ENCODE measurements at places on chromosomes 1 and 21.

DNA sequence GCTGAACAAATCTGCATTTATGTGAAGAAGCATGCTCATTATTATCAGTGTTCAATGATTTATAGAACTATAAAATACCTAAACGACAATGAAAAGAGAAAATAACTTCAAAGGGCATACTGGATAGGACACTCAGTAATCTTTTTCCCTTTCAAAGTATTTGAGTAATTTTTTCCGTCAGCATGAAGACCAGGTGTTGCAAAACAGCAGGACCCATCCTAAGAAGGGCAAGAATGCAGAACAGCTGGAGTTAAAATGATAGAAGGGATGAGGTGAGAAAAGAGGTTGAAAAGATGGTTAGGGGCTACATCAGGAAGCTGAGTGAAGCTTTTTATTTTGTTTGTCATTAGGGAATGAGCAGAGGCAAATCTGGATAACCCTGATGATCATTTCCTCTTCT is 7.1 kb upstream of the RGS18 start:
- DNase-seq: no peak

DNA sequence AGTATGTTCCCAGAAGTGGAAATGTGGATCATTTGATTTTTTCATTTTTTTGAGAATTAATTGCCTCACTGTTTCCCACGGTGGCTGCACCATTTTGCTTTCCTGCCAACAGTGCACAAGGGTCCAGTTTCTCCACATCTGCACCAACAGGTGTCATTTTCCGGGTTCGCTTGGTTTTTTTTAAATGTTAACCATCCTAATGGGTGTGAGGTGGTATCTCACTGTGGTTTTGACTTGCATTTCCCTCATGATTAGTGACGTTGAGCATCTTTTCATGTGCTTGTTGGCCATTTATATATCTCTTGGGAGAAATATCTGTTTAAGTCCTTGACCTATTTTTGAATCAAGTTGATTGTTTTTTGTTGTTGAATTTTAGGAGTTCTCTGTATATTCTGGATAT is 3.0 kb downstream of the COL6A2 start:
- no peak for DNase-seq

GRCh38 chr1:97726386-97726785 is 194.4 kb downstream of the DPYD start:
- no peak for DNase-seq

GRCh38 chr1:210232511-210233215 is at the start of gene SERTAD4:
SERTAD4 (plus strand) TSS chr1:210232796; CDS start chr1:210237961, 5,165 bp downstream.
- peak; percentile 41 for DNase-seq

DNA sequence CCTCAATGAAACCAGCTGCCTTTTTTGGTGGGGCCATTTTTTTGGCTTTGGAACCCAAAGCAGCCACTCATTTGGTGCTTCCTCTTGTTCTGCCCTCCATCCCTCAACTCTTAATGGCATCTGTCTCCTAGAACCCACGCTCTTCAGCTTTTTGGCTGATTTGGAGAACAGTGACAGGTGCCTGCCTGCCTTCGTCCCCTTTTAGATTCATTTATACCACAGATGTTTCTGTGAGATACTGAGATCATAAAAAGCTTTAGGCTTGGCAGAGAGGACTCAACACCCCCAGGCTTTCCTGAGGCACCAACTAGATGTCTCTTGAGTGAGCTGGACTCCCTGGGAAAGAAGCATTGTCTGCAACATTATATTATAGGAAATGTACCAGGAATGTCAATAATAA is 20.4 kb upstream of the YTHDF2 start:
- no peak for DNase-seq

DNA sequence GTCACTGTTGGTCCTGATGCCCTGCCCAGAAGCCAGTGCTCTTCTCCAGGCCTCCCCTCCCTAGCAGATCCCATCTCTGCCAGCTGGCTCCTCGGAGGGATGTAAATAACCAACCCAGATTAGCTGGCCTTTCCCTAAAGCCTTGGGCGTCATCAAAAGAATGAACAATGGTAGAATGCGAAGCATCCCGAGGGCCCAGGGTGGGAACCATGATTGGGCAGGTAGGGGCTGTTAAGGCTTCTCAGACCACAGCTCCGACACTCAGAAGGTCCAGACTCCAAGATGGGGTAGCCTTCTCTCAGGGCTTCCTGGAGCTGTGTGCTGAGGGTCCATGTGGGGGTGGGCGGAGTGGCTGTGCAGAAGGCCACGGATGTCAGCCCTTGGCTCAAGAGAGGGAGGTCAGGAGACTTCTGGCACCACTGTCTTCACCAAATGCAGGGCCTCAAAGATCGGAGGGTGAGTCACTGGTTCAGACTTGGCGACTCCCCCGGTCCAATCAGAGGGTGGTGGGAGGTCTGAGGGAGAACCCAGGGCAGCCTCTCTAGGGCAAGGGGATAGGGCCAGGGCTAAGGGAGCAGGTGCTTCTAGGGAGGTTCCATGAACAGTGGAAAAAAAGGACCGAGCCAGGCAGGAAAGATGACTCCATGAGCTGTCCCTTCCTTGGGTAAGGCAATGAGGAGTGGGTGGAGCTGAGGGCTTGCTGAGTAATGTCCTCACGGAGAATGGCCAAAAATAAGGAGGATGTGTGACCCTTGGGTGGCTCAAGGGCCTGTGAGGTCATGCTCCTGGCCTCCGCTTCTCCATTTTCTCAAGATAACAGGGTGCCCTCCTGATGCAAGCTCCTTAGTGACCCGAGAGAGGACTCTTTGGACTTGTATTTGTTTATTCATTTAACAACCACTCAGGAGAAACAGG is 58.4 kb upstream of the EPS8L3 start:
- DNase-seq: no peak

DNA sequence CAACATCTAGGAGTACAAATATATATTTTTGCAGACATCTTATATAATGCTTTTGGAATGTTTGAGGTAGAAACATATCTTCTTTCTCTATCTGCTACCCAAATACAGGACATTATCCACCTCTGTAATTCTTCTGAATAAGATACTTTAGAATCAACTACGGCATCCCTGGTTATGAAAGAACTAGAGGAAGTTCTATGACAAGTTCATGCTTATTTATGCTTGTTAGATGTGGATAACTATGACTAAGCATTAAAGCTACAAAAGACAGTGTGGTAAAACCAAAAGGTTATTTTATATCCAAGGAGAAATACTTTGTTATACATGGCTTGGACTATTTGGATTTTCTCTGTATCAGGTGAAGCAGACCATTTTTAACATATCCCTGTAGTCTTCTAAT is 894.0 kb downstream of the KCNT2 start:
- no peak for DNase-seq

- DNase-seq: peak; percentile 45
These were observed 2.2 kb downstream of the PAQR6 start for GRCh38 chr1:156245451-156246232.

GRCh38 chr1:1966071-1966740 is 37.4 kb downstream of the CFAP74 start:
- no peak for DNase-seq

GRCh38 chr1:231724876-231725647 is 98.5 kb downstream of the DISC1 start:
- no peak for DNase-seq

DNA sequence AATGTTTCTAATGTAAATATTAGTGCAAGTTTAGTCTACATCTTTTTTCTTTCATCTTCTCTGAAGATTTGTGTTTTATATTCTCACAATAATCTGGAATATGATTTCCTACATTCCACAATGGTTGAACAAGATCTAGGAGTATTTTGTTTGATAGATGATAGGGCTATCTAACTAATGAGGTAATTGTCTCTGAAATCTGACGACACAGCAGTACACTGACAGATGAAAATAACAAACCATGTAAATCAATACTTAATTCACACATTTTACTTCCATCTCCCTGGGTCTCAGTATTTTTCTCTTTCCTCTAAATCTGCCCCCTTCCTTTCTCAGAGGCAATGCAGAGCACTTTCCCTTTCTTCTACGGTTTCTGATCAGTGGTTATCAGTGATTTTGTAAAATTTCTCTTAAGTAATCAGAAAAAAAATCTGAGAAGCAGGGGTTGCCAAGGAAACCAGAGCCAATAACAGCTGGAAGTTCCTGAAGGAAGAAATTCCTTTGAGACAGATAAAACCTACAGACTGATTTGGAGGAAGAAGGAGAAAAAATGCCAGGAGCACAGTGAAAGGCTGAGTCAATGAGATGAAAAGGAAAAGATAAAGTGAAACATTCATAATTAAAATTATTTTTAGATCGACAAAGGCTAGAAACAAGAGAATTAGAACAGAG is 7.3 kb upstream of the ANKRD13C start:
- no peak for DNase-seq

DNA sequence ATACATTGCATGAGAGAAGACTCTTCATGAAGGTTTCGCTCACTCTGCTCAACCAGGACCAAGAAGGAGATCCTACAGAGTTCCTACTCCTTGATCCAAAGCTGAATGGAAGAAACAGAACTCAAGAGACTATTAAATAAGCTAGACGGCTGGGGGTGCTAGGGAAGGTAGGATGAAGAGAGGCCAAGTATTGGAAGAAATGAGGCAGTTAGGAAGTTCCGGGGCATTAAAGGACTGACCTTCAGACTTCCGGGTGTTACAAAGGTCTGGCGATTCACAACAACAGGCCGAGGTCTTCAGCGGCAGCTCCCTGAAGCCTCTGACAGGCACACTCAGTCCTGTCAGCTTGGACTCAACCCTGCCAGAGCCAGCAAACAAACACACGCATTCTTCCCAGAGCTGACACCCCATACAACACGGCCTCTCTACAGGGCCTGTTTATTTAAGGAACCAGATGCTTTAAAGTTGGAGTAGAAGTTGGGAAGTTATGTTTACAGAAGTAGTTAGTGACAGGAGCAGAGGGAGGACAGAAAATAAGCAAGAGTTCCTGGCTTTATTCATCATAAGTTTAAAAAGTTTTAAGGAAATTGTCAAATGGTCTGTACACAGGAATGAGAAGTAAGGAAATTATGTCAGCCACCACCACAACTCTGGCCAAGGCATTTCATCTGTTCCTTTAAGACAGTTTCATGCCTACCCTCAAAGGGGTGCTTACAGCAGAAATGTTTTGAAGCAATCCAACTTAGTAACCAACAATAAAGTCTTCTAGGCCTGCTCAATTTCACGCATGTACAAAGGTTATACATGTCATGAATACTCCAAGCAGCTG is 4.7 kb downstream of the SORT1 start:
- no peak for DNase-seq

DNA sequence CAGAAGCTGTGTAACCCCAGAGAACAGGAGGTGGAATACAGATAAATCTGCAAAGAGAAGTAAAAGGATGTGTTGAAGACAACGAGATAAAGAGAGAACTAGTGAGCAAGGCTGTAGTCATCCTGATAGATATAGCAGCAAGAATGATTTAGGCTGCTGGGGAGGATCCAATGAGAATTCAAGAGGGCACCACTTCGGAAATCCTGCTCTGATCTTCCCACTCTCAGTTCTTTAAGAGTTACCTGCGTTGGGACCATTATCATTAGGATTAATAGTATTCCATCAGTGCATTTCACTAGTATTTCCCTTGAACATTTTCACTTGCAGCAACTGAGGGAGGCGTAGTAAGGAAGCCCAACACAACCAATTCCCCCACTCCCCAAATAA is at the start of gene BRINP3:
TSS of gene BRINP3 (minus strand) at position 103 of the 387 bp plus-strand sequence.
- no peak for DNase-seq

DNA sequence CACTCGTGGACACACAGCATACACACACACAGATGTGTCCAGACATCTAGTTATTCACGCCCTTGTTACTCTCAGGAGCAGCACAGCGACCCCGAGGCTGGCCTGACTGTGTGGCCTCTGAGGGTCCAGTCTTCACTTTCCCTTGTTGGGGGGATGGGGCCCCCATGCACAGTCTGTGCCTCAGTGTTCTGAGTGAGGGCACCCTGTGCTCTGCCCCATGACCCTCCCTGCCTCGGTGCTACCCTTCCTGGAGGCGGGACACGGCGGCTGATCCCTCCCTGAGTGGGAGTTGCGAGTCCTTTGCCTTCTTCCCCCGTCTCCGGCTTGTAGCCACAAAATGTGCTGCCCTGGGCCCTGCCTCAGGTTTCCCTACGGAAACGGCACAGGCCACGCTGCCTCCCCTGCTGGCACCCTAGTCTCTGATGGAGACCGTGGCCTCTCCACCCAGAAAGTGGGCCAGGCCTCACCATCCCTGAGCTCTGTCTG is 8.6 kb downstream of the CSTB start:
- DNase-seq: no peak

GRCh38 chr1:30450148-30450817 is 273.1 kb downstream of the MATN1 start:
- DNase-seq: no peak

GRCh38 chr1:1069711-1070676 is 4.1 kb downstream of the RNF223 start:
- no peak for DNase-seq

DNA sequence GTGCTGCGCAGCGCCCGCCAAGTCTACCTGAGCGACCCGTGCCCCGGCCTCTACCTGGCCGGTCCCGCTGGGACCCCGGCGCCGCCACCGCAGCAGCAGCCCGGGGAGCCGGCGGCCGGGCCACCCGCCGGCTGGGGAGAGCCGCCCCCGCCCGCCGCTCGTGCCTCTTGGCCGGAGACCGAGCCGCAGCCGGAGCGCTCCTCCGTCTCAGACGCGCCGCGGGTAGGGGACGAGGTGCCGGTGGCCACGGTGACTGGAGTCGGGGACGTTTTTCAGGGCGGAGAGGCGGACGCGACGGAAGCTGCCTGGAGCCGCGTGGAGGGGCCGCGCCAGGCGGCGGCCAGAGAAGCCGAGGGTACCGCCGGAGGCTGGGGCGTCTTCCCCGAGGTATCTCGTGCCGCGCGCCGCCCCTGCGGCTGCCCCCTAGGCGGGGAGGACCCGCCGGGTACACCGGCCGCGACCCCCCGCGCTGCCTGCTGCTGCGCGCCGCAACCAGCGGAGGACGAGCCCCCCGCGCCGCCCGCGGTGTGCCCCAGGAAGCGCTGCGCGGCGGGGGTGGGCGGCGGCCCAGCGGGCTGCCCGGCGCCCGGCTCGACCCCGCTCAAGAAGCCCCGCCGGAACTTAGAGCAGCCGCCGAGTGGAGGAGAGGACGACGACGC is 646 bp downstream of the IER5 start:
- DNase-seq: no peak

DNA sequence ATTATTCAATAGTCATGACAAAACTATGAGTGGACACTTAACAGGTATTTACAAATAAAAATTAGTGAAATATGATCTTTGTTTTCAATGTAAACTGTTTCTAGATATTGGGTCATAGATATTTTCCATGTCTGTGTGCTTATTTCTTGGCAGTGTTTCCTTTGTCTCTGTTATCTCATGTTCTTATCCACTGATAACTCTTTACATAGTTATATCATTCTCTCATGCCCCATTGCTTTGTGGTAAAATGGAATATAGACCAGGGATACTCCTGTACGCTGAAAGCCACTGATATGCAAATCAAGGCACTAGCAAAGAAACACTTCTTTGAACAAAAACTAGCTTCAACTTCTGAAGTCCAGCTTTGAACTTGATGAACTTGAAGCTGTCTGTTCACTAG is 113.1 kb downstream of the ITSN1 start:
- no peak for DNase-seq

DNA sequence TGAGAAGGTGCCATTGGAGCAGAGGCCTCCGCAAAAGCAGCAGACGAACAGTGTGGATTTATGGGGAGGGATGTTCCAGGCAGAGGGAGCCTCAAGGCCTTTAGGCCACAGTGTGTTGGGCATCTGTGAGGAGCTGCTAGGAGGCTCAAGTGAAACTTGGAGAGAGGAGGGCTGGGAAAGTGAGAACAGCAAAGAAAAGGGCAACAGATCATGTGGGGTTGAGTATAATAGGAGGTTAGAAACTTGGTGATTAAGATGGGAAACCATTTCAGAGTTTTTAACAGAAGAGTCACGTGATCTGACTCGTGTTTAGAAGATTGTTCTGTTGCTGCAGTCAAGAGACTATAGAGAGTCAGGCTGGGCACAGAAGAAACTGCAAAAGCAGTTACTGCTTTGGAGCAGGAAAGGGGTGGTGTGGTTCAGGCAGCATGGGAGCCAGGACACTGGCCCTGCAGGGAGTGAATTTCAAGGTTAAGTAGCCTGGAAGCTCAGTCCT is 277.0 kb downstream of the DISC1 start:
- DNase-seq: no peak

Data from NCI-H510A (cell line).